ENCODE measurements at places on chromosomes 11 and 22. TPM values are rescaled to one million over a fixed set of nuclear protein-coding genes. Genes with fewer than 3 reads are reported as not detected.

GRCh38 chr22:31569126-31569525 lies 72.8 kb downstream of the SFI1 start:
- no peak for DNase-seq

GRCh38 chr11:110711776-110712658 lies at the start of gene ARHGAP20:
TSS of gene ARHGAP20 (minus strand) at chr11:110712437. CDS start at chr11:110712231, 206 bp downstream.
- peak; percentile 78 for DNase-seq

DNA sequence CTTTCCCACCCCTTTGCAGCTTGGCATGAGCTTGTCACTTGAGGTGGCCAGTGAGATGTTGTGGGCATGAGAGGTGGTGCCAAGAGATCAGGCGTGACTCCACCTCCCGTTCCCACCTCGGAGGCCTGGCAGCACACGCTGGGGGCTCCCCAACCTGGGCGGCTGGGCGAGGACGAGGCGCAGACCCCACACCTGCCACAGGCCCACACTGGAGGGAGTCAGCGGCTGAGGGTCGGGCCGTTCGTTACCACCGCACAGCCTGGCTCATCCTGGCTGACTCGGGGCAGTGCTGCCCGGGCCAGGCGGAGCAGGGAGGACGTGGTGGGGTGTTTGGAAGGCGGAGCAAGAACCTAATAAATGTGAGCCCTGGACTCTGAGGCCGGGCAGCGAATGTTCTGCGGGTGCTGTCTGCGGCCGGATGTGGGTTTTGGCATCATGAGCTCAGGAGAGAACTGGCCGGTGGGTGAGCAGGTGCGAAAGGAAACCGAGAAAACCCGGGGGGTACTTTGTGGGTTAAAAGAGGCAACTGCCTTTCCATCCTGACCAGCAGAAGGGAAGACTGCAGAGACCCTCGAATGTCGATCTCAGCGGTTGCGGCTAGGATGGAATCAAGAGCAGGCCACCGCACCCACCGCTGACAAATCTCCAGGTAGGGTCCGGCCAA lies 10.2 kb upstream of the IFITM3 start:
- DNase-seq, result no peak

- DNase-seq, result no peak
These were observed 13.5 kb upstream of the FTH1 start for GRCh38 chr11:61980783-61981541.

RAB38 gene
- total RNA-seq, result 0.41 TPM

All from Caco-2 (cell line).